Activated CD4-positive, alpha-beta T cell treated with anti-CD3 and anti-CD28 coated beads, Interleukin-2, amount 50 U/mL, for 4 hours (primary cell): ENCODE measurements at places on chromosomes 4 and X.

DNA sequence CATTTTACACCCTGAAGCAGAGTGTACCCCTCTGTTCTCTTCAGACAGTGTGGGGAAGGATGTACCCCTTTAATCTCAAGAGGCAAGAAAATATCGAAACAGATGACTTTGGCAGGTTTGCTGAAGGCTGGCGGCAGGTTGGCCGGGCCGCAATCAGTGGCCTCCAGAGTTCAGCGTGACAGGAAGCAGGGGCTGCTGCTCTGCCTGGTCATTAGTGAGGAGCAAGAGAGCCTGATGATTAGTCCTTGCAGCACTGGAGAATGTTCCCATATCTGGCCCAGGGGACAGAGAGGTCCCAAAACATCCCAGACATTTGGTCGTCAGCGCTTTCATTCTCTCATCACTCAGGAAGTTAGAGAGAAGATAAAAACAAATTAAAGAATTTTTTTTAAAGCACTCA lies 352.8 kb downstream of the SPRY1 start:
- no peak for DNase-seq

GRCh38 chrX:112946227-112946626 lies 105.6 kb upstream of the AMOT start:
- DNase-seq, result no peak

GRCh38 chr4:64068096-64068495 lies 341.2 kb downstream of the TECRL start:
- DNase-seq, result no peak

GRCh38 chrX:39788521-39788920 lies 309.2 kb downstream of the BCOR start:
- DNase-seq, result no peak

GRCh38 chr4:150722908-150723362 lies 141.0 kb downstream of the MAB21L2 start:
- DNase-seq, result no peak

DNA sequence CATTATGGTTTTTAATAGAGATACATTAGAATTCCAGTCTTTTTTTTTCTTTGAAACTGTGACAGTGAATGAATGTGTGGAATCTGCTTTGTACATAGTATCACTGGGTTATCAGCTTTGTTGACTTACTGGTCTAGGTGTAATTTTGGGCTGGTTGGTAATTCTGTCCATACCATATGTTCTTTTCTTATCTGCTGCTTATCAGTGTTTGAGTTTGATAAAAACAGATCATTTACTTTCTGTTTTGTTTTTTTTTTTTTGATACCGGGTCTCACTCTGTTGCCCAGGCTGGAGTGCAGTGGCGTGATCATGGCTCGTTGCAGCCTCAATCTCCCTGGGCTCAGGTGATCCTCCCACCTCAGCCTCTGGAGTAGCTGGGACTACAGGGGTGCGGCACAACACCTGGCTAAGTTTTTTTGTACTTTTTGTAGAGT lies 12.4 kb downstream of the WWC2 start:
- DNase-seq, result no peak

GRCh38 chr4:153529646-153530045 lies 63.5 kb downstream of the TMEM131L start:
- DNase-seq, result no peak

DNA sequence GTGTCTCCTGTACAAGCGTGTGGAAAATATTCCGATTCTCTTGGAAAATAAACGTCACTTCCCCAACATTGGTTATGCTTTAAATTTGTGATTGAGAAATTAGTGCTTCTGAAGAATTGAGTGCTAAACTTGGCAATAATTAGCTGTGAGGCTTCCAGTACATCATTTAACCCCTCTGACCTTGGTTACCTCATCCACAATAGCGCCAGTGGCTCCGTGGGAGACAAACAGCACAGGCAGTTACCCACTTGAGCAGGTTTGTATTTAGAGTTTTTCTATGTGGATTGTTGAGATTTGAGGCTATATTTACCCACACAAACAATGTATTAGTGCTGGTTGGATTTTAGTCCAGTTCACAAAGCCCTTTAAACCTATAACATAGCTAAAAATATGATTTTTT lies 476.5 kb downstream of the NKX6-1 start:
- DNase-seq, result no peak

DNA sequence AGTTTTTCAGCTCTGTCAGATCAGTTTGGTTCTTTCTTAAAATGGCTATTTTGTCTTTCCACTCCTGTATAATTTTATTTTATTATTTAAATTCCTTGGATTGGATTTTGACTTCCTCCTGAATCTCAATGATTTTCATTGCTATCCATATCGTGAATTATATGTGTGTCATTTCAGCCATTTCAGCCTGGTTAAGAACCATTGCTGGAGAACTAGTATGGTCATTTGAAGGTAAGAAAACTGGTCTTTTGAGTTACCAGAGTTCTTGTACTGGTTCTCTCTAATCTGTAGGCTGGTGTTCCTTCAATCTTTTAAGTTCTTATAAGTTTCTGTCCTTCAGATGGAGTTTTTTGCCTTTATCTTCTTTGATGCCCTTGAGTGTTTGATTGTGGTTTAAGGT lies 815.5 kb downstream of the KLHL13 start:
- DNase-seq, result no peak

DNA sequence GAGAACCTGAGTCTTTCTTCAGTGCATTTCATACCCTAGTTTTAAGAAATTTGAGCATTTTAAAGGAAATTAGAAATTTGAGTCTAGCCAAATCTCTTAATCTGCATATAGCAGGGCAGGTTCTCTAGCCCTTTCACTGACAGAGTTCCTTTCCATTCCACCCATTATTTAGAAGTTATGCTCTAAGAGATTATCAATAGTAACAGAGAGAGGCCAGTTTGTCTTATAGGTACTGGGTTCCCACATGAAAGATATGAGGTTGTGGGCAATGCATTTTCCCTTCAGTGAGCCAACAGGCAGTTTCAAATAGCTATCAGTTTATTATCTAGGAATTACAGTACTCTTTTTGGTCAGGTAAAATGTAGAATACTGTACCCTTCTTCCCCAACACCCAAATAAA lies 7.3 kb upstream of the GALNT7 start:
- no peak for DNase-seq

DNA sequence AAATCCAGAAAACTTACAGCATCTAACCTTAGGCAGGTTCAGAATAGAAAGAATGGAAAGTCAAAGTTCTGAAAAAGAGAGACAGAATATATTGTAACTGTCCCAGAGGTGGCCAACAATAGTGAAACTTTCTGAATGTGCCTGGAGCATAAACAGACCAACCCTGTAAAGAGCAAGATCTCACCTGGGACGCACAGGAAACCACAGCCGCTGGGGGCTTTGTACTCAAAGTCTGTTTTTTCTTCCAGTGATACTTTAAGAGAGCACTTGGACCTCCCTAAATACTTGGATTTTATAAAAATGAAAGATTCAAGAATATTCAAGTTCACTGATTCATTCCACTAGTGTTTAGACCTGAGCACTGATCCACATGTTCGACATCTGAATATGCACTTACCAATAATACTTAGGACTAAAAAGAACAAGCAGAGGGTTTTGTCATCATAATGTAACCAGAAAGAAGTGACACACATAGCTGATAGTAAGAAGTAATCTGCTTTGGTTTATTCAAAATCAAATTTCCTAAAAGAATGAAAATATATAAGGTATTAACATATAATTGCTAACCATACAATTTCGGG lies 35.3 kb downstream of the ARAP2 start:
- DNase-seq, result no peak

- DNase-seq, result no peak
These were observed 118.3 kb upstream of the ATOH1 start for GRCh38 chr4:93710101-93710846.
